NCI-H187 treated with DMSO at 0.1 percent for 48 hours (cell line): ENCODE measurements at places on chromosomes 5 and 9.

DNA sequence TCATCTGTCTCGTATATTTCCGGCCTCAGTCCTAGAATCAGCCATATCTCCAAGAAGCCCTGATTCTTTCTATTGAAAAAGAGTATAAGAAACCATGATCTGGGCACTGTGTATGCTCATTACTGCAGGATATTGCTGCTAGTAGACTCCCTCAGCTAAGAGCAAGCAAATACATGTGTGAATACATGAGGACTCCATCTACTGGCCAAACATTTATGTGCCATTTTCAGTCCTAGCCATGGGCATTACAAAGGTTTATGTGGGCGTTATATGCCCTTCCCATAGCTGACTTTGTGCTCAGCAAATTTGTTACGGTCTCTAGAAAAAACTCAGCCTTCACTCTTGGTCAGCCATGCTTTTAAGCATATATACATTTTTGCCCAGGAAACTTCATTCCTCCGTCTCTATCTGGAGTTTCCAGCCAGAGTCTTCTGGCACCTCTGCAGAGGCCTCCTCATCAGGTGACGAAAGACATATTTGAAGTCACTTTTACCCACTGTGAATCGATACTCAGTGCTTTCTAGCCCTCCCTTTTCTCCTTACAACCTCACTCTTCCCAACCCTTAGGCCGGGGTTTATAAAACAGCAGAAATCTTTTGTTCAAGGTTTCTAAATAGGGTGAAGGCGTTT is 1495.6 kb upstream of the CDH6 start:
- no peak for DNase-seq

- DNase-seq: no peak
Measured at GRCh38 chr5:32984851-32985610, 273.9 kb downstream of the NPR3 start.

- no peak for DNase-seq
Measured at GRCh38 chr9:91382298-91382697, 20.6 kb upstream of the AUH start.

DNA sequence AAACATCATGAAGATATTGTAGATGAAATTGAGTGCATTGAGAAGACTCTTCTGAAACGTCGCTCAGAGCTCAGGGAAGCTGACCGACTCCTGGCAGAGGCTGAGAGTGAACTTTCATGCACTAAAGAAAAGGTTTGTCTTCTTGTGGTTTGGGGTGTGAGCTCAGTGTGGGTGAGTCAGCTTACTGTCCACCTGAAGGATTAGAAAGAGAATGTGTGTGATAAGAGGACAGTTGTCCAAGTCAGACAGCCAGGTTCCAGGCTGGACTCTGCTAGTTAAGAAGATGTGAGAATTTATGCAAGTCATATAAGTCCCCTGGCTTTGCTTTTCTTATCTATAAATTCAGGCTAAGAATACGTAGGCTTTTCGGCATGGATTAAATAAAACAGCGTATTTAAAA is 46.9 kb downstream of the RAB14 start:
- no peak for DNase-seq

DNA sequence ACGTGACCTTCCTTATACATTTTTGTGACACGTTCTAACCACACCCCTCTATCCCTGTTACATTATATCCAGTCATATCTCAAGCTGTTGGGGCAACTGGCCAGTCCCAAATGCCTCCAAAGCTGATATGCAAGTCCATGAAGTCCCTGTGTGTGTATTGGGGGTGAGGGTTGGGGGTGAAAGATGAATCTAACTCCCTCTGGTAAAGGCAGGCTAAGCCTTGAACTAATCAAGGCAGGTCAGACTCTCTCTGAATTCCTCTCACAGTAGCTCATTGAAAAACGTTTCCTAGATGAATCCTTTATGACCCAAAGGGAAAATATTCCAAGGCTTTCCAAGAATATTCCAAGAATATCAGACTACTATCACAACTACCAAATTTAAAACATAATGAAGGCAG is 174.4 kb downstream of the MUSK start:
- DNase-seq: no peak

DNA sequence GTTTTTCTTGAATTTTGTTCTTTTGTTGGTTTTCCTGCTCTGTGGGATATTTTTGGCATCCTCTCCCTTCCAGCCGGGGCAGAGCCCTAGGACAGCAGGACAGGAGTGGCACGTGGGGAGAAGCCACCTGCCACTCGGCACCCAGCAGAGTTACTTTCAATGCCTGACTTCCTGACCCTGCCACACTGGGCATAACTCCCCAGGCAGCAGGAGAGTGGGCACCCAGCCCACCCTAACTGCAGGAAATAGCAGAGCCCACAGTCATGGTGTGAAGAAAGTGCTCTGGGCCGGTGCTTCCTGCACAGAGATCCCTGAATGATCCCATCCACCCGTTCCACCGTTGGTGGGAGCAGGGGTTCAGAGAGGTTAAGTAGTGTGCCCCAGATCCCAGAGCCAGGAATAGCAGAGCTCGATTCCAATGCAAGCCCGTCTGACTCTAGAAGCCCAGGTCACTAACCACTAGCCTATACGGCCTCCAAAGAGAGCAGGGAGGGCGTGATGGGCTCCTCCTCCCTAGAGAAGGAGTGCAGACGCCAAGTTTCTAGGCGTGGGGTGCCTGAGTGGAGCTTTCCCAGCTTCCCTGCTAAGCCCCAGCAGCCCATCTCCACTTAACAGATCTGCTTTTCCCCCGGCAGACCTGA is 8.1 kb upstream of the NUP214 start:
- no peak for DNase-seq

- DNase-seq: no peak
Measured at GRCh38 chr9:34465468-34465867, 6.9 kb downstream of the DNAI1 start.

GRCh38 chr5:39399135-39400036 is 25.4 kb downstream of the DAB2 start:
- no peak for DNase-seq

GRCh38 chr5:55902696-55903095 is 51.5 kb downstream of the IL31RA start:
- DNase-seq: no peak

DNA sequence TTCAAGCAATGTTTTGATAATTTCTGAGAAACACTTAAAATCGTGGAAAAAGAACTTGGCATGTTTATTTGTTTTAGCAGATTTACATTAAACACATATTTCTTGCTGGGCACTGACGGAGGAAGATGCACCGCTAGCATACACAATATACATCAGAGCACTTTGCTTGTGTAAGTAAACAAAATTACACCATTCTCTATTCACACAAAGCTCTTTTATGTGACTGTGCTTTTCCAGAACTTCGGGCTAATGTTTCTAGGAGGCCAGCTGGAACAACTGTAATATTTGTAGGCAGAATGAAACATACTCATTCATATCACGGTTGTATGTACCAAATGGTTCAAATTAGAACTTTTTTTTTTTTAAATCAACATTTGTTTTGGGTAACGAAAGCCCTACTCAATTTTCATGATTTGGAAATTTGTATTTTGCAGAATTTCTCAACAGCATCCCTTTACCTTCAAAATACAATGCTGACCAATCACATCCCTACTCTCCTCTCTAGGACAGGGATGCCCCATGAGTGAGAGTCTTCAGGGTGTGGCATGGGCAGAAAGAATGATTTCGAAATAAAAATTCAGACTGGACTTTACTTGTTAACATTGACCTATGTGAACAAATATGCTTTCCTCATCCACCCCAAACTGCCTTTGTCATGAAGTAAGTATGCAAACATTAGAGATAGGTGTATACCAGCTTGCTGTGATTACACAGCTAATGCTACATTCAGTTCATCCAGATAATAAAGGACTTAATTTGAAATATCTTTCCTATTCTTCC is 425.1 kb downstream of the BNC2 start:
- no peak for DNase-seq

GRCh38 chr9:136832581-136832980 is 9.7 kb upstream of the AJM1 start:
- no peak for DNase-seq

DNA sequence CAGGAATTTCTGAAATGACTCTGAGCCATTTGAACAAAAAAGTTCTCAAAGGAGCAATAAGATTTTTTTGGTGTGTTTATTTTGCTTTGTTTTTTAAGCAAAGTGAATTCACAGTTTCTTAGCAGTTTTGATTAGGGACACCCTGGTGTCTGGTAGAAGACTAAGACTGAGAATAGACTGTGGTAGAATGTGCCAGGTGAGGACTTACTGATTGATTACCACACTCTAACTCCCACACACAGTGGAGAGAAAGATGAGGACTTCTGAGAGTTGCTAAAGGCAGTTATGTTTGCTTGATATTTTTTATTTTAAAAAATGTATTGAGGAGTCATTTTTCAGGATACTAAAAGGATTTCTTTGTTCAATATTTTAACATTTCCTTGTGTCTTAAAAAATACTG is 175.1 kb downstream of the CD180 start:
- no peak for DNase-seq

GRCh38 chr5:107501965-107502675 is 168.6 kb downstream of the EFNA5 start:
- DNase-seq: no peak

DNA sequence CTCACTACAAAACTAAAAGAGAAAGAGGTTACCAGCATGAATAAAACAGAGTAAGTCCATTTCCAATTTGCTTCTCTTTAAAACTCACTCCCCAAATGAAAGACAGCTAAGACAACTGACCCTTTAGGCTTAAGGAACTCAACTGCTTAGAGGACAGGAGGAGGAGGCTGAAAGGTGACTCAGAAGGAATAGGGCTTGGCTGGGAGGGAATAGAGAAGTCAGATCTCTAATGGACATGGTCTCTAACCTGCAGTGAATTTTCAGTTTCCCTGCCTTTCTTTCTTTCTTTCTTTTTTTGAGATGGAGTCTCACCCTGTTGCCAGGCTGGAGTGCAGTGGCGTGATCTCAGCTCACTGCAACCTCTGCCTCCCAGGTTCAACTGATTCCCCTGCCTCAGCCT is 261.8 kb upstream of the CLINT1 start:
- DNase-seq: no peak

- DNase-seq: no peak
Measured at GRCh38 chr5:39302472-39302871, 61.8 kb downstream of the C9 start.

DNA sequence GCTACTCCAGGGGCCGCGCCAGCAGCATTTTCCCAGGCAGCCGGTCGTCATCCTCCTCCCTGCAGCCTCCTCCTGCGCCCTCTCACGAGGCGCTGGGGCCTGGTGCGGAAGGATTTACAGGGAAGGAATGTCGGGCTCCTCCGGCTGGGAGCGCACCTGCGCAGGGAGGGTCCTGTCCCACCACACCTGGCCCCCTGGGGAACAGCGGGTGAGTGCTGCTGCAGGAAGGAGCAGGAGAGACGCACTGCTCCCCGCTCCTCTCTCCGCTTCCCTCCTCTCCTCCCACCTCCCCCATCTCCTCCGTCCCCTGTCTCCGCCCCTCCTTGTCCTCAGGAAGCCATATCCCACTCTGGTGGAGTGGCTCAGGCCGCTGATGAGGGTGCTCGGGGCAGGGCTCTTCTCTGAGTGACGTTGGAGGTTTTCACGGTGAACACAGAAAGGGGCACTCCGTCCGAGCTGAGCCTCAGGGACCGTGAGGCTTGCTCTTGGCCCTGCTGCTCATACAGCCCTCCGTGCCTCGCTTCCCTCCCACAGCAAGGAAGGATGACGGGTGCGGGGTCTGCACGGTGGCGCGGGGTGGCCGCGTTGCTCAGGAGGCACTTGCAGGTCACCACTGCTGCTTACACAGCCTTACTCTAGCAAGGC is 31.3 kb downstream of the IRX4 start:
- no peak for DNase-seq

- DNase-seq: no peak
Measured at GRCh38 chr9:95776176-95776575, 99.3 kb upstream of the ERCC6L2 start.

- no peak for DNase-seq
Measured at GRCh38 chr5:51131266-51131665, 252.0 kb upstream of the ISL1 start.

DNA sequence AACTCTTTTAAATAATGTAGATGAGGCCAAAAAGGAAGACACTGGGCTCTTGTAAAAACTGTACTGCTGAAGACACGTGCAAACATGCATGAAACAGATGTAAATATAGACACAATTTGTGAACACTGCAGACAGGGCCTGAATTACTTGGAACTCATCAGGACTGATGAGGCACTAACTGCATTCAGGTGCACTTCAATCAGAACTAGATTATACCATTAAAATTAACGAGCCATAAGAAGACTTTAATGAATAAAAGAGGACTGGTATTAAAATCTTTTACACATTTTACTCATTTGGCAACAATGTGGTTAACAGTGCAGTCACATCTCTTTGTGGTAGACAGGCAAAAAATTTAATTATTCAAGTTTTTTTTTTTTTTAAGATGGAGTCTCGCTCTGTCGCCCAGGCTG is 13.4 kb upstream of the ZCCHC9 start:
- DNase-seq: no peak

DNA sequence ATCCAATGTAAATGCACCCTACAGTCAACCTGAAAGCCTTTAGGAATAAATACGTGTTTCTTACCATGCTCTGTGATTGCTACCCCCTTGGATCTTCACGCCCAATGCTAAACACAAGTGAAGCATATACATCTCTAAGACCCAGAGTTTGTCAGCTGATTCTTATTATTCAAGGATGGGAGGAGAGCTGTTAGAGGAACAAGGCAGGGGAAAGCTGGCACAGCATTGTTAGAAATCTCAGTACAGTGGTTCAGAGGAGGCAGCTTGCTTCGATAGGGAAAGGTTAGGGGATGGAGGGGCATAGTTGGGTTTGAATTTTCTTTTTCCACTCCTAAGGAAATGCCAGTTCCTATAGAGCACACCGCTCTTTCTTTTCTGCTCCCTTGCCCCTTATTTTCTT is 16.7 kb upstream of the TAF11L2 start:
- DNase-seq: no peak

GRCh38 chr5:149304195-149305078 is 32.8 kb downstream of the AFAP1L1 start:
- DNase-seq: no peak

- no peak for DNase-seq
Measured at GRCh38 chr5:81336556-81336955, 35.2 kb downstream of the ZCCHC9 start.

GRCh38 chr9:114149765-114150340 is 5.5 kb upstream of the COL27A1 start:
- no peak for DNase-seq

GRCh38 chr9:97531888-97532376 is 30.5 kb downstream of the TMOD1 start:
- no peak for DNase-seq

GRCh38 chr5:156526081-156526925 is 199.3 kb downstream of the SGCD start:
- DNase-seq: no peak

- DNase-seq: no peak
Measured at GRCh38 chr5:56529666-56530430, 285.5 kb upstream of the MAP3K1 start.

- no peak for DNase-seq
Measured at GRCh38 chr9:101514071-101514470, 19.6 kb upstream of the RNF20 start.
